Caki2 (cell line): ENCODE measurements at places on chromosomes 16 and 17.

GRCh38 chr16:1645914-1646525, 32.1 kb upstream of the JPT2 start:
- DNase-seq: peak; percentile 64

GRCh38 chr17:38533866-38534497, 71.8 kb downstream of the SRCIN1 start:
- no peak for DNase-seq

- DNase-seq: no peak
These were observed 19.8 kb upstream of the ZFP90 start for GRCh38 chr16:68519225-68519745.

GRCh38 chr17:80474231-80474960, 2.0 kb downstream of the NPTX1 start:
- peak; percentile 19 for DNase-seq

GRCh38 chr16:55030944-55031343, 100.3 kb downstream of the IRX5 start:
- DNase-seq: no peak

- DNase-seq: no peak
These were observed 702 bp downstream of the PHF23 start for GRCh38 chr17:7238420-7239090.

- no peak for DNase-seq
These were observed 33.0 kb downstream of the ANKFN1 start for GRCh38 chr17:56186222-56186786.

GRCh38 chr17:17207998-17208397, 1.9 kb upstream of the PLD6 start:
- DNase-seq: no peak

DNA sequence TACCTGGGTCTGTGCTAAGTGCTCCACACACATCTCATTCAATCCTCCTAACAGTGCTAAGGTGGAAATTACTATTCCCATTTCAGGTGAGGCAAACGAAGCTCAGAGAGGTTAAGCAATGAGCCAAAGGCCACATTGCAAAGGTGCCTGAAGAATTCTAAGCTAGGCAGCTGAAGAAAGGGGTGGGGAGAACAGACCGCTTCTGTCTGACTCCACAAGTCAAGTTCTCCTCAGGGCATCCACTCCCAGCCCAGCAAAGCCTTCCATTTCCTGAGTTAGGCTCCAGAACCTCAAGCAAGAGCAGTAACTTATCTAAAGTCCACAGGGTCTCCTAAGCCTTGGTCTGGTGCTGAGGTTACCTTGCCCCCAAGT, 27.0 kb upstream of the MRPS23 start:
- no peak for DNase-seq

- no peak for DNase-seq
These were observed 17.3 kb upstream of the PSMD7 start for GRCh38 chr16:74279266-74279665.

- peak; percentile 67 for DNase-seq
These were observed 119.8 kb downstream of the PRKCA start for GRCh38 chr17:66422186-66422585.
